Naive thymus-derived CD4-positive, alpha-beta T cell (primary cell): ENCODE measurements at places on chromosomes 16 and 17.

DNA sequence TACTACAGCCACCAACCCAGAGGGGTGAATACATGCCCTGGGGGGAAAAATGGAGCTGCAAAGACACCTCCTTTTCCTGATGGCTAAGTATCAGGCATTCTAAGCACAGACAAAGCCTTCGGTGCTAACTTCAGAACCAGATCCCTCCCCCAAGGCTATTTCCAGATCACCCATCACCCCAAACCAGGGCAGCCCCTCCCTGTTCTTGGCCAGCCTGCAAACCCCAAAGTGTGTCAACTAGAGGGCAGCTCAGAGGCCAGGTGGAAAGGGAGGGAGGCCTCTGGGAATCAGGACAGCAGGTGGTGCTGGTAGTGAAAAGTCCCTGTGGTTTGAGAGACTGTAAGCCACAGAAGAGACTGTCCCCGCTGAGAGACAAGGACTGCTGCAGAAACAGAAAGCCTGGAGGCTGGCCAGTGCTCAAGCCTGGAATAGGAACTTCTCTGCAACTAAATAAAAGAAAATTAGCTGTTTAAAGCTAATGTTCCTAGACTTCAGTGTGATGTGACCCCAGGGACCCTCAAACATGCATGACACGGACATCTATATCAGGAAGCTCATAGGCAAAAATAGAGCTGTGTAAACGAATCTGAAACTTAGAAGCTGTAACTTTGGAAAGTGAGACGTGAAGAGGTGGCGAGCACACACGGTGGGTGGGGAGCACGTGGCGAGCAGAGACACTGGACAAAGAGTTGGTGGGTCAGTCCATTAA lies 9.1 kb downstream of the TUBG1 start:
- DNase-seq: no peak
- H3K4me3 ChIP-seq: no peak overlapping the region
- no peaks in the 10 kb centered on the region for H3K36me3 ChIP-seq
- H3K27me3 ChIP-seq: no peaks in the 10 kb centered on the region
- H3K27ac ChIP-seq: no peak overlapping the region
- H3K4me1 ChIP-seq: no peaks in the 10 kb centered on the region

DNA sequence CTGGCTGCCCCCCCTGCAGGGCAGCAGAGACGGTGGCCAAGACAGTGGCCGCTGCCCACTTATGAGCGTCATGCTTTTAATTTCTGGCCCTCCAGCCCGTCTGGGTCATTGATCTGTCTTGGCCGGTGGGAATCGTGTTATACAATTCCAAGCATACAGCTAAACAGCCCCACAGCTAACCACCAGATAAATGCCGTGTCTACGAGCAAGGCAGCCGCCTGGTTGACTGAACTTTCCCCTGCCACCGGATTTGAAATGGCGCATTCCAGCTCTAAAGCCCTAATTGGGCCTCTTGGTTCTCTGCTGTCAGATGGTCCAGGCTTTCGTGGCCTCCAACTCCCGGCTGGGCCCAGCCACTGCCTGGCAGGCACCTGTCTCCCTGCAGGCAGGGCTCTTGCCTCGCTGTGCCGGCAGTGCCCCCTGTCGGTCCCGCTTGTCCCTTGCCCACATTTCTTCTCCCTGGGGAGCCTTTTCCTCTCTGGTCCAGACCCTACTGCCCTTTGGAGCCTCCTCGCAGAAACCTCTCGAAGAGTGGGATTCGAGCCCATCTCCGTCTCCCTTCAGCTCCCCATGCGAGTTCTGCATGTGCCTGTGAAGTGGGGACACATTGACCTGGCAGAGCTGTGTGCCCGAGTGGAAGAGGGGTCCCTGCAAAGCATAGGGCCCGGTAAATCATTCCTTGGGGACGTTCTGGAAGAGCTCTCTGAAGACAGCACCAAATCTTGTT lies 1.8 kb upstream of the RBFOX3 start:
- H3K4me3 ChIP-seq: no peak overlapping the region
- no peak overlapping the region for H3K27ac ChIP-seq
- no peaks in the 10 kb centered on the region for H3K36me3 ChIP-seq
- H3K4me1 ChIP-seq: no peaks in the 10 kb centered on the region
- peak; percentile 61 for DNase-seq

DNA sequence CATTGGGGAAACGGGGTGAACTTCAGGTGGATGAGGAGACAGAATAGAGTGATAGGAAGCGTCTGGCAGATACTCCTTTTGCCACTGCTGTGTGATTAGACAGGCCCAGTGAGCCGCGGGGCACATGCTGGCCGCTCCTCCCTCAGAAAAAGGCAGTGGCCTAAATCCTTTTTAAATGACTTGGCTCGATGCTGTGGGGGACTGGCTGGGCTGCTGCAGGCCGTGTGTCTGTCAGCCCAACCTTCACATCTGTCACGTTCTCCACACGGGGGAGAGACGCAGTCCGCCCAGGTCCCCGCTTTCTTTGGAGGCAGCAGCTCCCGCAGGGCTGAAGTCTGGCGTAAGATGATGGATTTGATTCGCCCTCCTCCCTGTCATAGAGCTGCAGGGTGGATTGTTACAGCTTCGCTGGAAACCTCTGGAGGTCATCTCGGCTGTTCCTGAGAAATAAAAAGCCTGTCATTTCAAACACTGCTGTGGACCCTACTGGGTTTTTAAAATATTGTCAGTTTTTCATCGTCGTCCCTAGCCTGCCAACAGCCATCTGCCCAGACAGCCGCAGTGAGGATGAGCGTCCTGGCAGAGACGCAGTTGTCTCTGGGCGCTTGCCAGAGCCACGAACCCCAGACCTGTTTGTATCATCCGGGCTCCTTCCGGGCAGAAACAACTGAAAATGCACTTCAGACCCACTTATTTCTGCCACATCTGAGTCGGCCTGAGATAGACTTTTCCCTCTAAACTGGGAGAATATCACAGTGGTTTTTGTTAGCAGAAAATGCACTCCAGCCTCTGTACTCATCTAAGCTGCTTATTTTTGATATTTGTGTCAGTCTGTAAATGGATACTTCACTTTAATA lies 7.0 kb upstream of the TMEM235 start:
- H3K27me3 ChIP-seq: no peaks in the 10 kb centered on the region
- H3K36me3 ChIP-seq: no peaks in the 10 kb centered on the region
- H3K27ac ChIP-seq: no peak overlapping the region
- no peak for DNase-seq
- H3K4me1 ChIP-seq: no peaks in the 10 kb centered on the region

- no peak overlapping the region for H3K27ac ChIP-seq
- H3K4me1 ChIP-seq: no peaks in the 10 kb centered on the region
- H3K36me3 ChIP-seq: no peaks in the 10 kb centered on the region
These were observed 28.8 kb upstream of the CCL22 start for GRCh38 chr16:57329718-57330327.

DNA sequence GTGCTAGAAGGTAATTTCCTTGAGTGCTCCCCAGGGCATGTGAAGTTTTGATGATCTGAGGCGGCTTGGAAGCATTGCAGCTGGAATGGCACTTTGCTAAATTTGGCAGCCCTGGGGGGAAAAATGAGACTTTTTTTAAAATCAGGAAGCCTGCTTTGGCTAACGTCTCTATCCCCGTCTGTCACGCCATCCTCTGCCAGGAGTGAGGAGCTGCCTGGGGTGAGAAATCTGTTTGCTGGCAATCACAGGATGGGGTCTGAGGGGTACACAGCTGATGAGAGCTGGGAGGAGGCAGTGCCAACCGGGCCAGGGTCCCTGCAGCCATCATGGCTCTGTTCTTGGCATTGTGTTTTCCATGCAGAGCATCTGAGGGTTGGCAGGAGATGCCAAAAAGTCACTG lies 2.0 kb downstream of the ABCC12 start:
- no peaks in the 10 kb centered on the region for H3K27me3 ChIP-seq
- H3K36me3 ChIP-seq: no peaks in the 10 kb centered on the region
- no peaks in the 10 kb centered on the region for H3K4me1 ChIP-seq
- no peak for DNase-seq
- H3K4me3 ChIP-seq: no peak overlapping the region
